T-helper 2 cell (primary cell): ENCODE measurements at places on chromosomes 3 and 15.

GRCh38 chr15:25691544-25692430 lies 171.3 kb downstream of the ATP10A start:
- no peak for DNase-seq

GRCh38 chr3:23712656-23713559 lies 92.8 kb upstream of the UBE2E1 start:
- no peak for DNase-seq

- no peak for DNase-seq
Measured at GRCh38 chr15:61509327-61509840, 280.3 kb upstream of the RORA start.

GRCh38 chr15:77738038-77738370 lies 105.3 kb upstream of the LINGO1 start:
- DNase-seq = no peak

GRCh38 chr15:84810073-84810840 lies 6.9 kb upstream of the ALPK3 start:
- no peak for DNase-seq

DNA sequence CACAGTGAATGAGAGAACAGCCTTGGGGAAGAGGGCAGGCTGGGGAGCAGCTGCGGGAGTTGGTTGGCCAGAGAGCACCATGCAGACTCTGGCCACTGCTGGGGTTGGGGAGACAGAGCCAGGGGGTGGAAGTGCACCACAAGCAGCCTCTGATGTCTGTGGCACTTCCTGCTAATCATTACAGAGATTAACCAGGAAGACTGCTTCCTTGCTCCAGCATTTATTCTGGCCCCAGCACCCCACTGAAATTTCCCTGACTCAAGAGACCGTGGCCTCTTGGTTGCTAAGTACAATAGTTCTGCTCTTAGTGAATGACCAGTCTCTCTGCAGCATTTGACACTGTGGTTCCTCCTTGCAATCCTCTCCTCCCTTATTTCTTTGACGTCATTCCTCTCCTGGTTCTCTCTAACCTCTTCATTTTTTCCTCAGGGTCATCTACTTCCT lies 266.2 kb upstream of the ROPN1 start:
- DNase-seq = no peak

- DNase-seq = no peak
Measured at GRCh38 chr3:36874424-36874823, 70.4 kb downstream of the TRANK1 start.

- DNase-seq = no peak
Measured at GRCh38 chr3:196235452-196236122, 19.3 kb downstream of the SLC51A start.

DNA sequence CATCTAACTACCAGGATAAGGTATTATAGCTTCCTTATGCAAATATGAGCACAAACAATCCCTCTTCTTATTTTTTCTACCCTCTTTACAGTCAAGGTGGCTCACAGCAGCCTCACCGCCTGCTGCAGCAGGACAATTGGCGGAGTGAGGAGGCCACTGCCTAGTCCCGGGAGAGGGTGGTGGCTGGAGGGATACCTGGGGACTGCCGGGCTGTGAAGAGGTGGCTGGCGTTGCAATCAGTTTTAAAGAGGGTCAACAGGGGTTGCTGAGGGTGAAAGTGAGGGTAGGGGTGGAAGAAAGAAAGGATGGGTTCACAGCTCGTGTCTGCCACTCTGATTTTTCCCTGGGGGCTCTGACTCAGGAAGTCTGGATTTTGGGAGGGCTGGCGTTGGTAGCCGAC lies 105.1 kb upstream of the SLC6A6 start:
- DNase-seq = no peak

GRCh38 chr3:141401573-141402475 lies 33.5 kb downstream of the ZBTB38 start:
- peak; percentile 48 for DNase-seq

- DNase-seq = no peak
Measured at GRCh38 chr3:45199837-45200648, 26.0 kb downstream of the TMEM158 start.

DNA sequence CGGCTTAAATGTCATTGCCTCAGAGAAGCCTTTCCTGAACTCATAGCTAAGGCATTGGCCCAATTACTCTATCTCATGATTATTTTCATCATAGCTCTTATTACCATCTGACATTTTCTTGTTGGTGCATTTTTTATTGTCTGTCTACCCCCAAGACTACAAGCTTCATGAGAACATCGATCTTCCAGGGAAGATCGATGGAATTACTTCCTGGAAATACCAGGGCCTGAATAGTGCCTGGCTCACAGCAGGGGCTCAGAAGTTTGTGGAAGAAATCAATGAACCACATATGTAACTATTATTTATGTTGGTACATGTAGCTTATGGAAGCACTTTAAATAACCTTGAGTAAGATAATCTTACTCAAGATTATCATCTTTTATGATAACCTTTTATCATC lies 7.7 kb upstream of the MEF2A start:
- DNase-seq = no peak

DNA sequence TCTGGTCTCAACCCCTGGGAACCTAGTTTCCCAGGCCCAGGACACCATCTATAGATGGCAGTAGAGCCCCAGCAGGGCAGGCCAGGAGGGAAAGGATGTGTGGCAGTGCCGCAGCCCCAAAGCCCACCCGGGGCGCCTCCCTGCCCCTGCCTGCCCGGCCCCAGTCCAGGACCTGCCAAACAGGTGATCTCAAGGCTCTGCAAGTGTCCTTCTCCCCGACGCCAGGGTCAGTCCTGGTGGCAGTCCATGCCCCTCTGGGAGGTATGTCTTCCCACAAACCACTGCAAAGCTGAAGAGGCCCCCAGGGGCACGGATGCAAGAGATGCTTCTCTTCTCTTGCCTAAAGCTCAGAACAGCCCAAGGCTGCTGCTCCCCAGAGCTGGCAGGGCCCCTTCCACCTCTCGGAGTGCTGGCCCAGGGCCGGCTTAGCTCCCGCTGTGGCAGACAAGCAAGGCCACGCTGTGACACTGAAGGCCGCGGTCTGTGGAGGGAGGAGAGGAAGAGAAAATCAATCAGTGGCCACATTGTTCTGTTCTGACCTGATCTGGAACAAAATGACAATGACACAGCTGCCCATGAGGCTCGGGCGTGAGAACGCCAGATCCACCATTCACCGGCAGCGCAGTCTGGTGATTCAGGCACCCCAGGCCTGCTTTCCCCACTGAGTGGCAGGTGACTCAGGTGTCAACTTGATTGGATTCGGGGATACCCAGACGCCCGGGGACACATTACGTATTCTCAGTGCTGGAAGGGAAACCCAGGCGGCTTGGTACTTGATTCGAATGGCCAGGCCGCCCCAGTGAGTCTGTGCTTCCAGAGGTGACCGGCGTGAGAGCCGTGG lies 34.0 kb downstream of the KLHL25 start:
- no peak for DNase-seq

DNA sequence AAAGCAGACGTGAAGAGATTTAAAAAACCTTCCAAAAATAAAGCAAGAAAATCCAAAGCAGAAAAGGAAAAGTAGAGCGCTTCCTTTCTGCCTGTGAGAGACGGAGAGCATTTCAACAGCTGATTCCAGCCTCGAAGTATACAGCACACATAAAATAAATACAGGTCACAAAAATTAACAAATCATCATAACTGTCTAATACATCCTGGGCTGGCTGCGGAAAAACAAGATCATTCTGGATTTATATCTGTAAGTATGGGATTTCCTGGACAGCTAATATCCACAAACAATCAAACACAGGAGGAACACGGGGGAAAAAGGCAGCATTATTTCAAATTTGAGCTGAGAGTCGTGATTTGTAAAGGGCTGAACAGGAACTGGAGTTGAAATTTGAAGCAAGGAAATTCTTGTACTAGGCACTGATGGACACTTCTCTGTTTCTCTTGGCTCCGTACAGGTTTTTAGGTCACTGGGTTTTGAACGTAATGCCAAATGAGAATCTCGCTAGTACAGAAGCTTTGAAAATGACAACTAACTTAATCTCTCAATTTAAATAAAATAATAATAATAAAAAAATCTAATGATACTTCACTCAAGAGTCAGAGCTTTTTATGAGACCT lies 577.7 kb downstream of the FOXP1 start:
- no peak for DNase-seq

DNA sequence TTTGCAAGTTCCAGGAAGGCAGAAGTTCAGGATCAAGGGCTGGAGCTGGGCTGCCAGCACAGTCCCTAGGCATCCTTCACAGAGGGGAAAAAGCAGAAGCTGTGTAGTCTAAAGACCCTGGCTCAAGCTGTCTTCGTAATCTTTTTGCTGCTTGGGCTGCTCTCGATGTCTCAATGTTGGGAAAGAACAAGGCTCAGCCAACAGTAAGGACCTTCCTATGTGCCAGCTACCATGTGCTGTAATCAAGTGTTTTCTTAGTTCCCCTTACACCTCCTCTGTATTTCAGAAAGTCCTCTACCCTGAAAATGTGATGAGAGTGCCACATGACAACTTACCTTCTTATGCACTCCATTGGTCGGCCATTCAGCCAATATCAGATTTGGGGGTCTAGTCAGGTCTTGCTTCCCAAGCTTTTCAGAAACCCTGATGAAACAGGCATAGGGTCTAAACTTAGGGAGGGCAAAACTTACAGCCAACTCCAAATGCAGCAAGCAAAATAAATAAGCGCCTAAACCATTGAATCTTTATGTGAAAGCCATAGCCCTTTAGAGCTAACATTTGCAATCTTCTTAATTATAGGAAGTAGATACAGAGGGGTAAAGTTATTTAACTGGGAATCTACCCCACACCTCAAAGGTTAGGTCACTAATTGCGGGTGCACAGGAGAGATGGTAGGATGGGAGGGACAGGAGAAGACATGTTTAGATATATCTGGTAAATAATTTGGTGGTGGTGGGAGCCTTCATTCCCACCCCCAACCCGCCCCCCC lies 1.2 kb upstream of the EDEM1 start:
- DNase-seq = no peak
